ENCODE measurements at places on chromosomes 12 and 14.
A peak's percentile ranks its signal among the peaks of the same experiment; 100 is the strongest.

DNA sequence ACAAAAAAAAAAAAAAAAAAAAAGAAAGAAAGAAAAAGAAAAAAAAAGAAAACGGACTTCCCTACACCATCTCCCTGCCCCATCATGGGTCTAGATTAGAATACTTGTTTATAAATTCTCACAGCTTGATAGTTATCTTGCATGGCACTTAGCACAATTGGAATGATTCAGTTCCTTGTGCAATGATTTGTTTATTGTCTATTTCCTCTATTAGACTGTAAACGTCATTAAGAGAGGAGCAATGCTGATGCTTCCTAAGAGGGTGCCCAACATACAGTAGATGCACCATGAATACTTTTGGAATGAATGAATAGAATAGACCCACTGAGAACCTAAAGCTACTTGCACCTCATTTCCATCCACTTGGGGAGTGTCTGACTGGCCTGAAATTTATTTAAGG lies 40.8 kb downstream of the PAX9 start:
- DNase-seq, result no peak

DNA sequence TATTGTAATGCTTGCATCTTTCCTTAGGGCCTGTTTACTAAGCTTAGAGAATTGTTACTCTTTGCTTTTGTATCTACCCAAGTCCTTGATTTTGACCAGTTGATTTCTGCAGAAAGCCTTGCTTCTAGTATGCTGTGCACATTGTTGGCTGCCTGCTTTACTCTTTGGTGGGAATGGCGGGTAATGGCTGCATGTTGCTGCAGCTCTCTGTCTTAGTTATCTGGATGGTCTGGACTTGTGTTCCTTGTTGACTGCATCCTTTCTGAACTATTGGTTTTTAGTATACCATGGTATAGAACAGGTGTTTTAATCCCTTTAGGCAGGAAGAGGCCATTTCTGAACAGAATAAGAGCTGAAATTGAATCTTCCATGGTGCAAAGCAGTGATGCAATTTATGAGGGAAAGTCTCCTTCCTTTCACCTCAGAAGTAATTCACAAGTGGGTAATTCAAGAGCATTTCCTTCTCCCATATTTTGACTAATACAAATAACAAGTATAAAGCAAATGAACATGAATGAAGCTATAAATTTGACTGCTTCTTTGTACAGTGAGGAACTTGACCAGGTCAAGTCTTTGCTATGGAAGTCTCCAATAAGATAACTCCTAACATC lies 466.4 kb downstream of the NPAS3 start:
- DNase-seq, result no peak

DNA sequence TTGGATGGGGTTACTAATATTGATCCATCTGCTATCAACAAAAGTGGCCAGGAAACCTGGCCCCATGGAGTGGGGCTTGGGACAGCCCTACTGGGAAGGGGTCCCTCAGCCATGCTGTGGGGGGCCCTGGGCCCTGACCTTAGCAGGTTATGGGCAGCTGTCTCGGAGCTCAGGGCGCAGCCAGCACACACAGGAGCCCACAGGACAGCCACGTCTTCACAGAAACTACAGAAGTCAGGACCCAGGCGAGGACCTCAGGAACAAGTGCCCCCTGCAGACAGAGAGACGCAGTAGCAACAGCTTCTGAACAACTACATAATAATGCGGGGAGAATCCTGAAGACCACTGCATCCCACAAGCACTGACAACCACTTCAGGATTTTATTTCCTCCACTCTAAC lies 11.9 kb upstream of the FKBP11 start:
- DNase-seq, result no peak

DNA sequence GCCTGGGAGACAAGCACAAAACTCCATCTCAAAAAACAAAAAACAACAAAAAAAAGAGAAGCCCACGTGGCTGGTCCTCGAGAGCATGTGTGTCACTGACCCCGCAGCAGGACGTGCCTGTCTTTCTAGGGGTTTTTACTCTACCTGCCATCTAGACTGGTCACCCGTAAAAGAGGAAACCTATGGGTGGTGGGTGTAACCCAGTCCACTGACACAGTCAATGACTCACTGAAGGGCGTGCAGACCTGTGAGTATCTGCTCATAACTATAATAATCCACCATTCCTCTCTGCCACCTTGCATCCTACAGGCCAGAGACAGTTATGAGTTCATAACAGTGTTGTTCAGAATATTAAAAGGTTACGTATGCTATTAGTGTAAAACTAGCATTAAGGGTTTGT lies 4.6 kb downstream of the GOLGA3 start:
- DNase-seq, result no peak

DNA sequence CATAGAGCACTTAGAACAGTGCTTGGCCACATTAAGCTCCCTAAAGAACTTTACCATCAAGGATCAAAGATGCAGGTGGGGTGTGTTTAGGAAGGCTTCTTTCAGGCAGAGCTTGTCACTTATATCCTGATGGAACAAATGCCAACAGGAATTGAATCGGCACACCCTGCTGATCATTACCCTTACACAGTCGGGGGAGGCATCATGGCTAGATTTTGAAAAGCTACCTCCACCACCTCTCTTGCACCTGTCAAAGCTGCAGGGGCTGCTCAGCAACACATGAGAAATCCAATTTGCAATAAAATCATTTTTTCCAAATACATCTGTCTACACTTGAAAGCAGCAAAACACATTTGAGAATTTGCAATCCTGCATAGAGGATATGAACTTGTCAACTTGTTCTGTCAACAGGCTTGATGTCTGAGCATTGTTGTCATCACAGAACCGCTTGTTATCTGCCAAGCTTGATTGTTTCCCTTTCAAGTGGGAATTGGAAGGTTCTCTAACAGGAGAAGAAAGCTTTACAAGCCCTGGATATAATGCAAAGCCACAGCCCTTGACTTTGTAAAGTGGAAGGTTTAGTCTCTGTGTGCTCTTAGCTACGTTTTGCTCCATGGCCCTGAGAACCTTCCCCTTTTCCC lies 24.6 kb upstream of the TRIM9 start:
- DNase-seq, result no peak

GRCh38 chr12:106879612-106880011 lies 76.1 kb upstream of the TMEM263 start:
- no peak for DNase-seq

GRCh38 chr12:64400041-64400440 lies 4.2 kb upstream of the XPOT start:
- no peak for DNase-seq

DNA sequence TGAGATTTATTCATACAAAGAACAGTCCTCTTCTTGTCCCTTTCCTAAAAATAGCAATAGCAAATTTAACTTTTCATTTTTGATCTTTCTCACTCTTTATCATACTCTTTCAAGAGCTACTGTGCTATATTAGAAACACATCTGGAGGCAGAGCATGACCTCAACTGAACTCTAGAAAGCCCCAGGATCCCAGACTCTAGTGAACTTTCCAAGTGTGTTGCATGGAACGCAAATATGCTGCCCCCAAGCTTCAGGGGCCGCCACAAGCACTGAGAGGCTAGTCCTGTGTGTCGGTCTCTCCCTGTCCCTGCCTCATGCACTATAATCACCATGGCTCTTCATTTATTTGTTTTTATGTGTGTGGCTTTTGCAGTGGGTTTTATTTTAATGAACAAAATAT lies 38.7 kb upstream of the ZNF641 start:
- DNase-seq, result no peak

- no peak for DNase-seq
Measured at GRCh38 chr12:65100140-65100539, 21.0 kb downstream of the WIF1 start.

- DNase-seq, result peak; percentile 53
Measured at GRCh38 chr12:52580496-52580895, 6.9 kb upstream of the KRT74 start.

DNA sequence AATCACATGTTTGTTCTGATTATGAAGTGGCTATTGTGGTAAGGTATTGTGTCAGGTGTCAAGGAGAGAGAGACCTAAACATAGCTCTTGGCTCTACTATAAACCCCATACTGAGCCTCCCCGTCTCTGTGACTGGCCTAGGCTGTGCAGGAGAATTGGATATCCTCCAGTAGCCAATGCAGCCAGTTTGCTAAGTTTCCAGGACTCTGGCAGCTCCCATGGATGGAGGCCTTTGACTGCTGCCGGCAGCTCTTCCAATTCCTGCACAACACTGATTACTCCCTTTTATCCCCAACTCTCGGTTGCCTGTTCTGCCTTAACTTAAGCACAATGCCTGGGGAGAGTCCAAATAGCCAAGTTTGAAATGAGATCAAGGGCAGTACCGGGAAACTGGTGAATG lies 59.3 kb downstream of the ABCC9 start:
- DNase-seq, result no peak

DNA sequence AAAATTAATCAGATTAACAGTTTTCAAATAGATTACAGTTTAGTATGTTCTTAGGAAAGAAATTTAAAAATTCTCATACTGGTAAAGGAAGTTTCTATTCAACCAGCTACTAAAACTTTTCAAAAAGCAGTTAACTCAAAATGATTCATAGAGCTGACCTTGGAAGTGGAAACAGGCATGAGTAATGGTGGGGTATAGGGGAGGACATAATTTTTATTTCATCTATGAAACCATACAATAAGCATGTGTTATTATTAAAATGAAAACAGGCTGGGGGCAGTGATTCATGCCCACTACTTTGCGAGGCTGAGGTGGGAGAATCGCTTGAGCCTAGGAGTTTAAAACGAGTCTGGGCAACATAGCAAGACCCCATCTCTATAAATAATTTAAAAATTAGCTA lies 73.0 kb downstream of the DNAI7 start:
- no peak for DNase-seq

GRCh38 chr12:52202361-52203078 lies 10.7 kb upstream of the KRT80 start:
- no peak for DNase-seq

DNA sequence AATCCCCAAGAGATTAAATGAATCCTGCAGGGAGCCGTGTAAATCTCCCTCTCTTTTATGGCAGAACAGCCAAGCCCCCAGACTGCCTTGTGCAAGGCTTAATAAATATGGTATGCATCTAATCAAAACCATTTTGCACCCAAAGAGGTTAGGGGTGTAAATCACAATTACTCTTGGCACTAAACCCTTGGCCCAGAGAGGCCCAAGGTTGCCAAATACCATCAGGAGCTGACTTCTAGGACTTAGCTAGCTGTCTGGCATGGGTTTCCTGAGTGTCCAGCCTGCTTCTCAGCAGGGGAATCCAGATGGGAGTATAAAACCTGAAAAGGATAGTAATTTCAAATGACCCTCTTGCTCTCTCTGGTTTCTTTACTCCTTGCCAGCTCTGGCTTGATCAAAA lies 610.4 kb downstream of the MED13L start:
- no peak for DNase-seq

- DNase-seq, result no peak
Measured at GRCh38 chr12:112907415-112908157, 824 bp downstream of the OAS1 start.

- no peak for DNase-seq
Measured at GRCh38 chr14:40365305-40365704, 933.1 kb upstream of the FBXO33 start.

- DNase-seq, result no peak
Measured at GRCh38 chr12:4001841-4002240, 128.6 kb upstream of the PARP11 start.

DNA sequence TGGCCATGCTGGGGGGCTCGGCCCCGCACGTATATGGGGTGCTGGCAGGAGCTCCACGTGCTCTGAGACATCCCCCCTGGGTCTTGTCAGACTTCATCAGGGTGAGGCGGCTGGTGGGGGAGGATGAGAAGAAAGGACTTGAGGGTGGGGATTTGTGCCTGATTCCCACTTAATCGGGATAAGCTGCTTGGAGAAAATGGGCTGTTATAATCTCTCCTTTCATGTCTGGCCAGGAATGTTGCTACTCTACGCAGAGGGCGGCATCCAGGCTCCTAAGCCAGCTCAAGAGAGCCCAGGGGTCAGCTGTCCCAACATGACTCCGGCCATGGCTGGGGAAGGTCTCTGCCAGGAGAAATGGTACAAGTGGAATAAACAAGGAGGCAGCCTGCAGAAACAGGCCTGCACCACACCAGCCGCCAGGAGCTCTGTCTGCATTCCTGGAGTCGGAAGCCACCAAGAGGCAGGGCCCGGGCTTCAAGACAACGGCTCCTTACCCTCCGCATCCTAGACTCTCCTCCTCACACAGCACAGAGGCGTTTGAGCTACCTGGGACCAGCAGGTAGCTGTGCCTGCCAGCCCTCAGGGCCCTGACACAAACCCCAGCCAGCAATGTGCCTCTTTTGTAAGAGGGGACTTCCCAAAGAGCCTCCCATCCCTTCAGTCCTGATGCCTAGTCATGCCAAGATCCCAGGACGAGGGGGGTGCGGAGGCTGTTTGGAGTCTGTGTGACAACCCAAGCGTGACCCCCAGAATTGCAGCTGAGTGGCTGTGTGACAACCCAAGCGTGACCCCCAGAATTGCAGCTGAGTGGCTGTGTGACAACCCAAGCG lies 195.8 kb upstream of the DIO3 start:
- no peak for DNase-seq

DNA sequence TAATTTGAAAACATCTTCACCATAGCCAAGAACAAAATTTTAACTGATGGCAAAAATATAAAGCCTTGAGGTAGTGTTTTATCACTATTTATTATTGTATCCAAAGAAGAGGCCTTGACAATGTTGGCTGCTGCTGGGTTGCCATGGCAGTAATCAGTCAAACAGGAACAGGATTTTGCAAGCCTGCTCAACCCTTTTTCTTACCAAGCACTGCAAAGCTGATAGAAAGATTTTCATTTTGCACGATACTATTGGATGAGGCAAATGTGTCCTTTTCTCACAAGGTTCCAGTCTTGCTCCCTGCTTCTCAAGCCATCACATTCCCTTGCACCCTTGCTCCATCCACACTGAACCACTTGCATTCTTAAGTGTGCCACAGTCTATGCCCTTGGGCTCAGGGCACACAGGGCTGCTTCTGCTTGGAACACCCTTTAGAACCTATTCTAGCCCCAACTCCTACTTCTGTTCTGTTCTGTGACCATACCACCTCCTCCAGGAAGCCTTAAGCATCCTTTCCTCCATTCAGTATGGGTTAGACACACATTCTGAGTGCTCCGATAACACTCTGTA lies 76.5 kb upstream of the AMIGO2 start:
- DNase-seq, result no peak

GRCh38 chr12:49982246-49983087 lies 9.7 kb downstream of the AQP6 start:
- DNase-seq, result no peak

DNA sequence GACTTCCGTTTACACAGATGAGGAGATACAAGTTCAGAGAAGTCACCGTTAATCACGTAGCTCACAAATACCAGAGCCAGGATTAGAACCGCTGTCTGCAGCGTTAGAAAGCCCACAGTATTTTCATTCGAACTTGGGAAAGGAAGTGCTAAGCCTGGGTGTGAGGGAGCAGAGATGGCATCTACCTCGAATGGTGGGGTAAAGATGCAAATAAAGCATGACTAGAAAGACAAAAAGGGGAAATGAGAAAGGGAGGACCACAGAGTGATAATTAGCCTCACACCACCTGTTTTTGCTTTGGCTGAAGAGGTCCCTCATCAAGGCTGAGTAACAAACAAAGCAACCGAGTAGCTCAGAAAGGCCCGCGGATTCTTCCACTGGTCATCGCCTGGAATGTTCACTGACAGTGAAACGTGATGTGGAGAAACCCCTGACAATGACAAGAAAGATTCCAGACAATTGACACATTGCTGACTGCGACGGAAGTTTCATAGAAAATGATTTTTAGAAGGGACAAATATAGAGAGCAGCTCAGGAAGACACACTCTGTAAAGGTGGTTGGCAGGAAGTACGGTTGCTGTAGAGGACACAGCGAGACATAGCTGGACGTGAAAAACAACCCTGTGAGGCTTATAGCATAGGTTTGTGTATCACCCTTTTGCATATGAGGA lies 31.5 kb upstream of the BHLHE41 start:
- DNase-seq, result no peak
